ENCODE measurements at places on chromosomes 4 and X.

- no peak for DNase-seq
Measured at GRCh38 chrX:135324463-135324862, 15.2 kb downstream of the ETDC start.

DNA sequence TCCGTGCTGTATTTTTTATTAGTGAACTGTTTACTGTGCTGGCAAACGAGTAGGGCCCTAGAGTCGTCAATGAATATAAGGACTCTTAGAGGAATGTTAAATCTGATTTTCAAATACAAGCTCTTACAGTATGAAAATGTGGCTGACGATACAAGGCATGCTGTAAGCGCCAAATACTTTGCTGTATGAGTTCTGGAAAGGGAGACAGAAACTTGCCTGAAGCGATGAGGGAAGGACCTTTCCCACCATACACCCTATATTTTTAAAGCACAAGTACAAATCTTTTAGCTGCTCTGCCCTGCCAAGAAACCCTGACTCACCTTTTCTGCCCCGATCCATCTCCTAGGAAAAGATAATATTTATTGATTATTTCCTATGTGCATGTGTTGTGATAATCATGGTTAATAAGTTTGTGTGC, 15.7 kb upstream of the RUFY3 start:
- no peak for DNase-seq

- DNase-seq, result no peak
Measured at GRCh38 chr4:31592293-31592692, 872.1 kb downstream of the PCDH7 start.

GRCh38 chr4:15455290-15455689, 14.4 kb upstream of the CC2D2A start:
- DNase-seq, result no peak

DNA sequence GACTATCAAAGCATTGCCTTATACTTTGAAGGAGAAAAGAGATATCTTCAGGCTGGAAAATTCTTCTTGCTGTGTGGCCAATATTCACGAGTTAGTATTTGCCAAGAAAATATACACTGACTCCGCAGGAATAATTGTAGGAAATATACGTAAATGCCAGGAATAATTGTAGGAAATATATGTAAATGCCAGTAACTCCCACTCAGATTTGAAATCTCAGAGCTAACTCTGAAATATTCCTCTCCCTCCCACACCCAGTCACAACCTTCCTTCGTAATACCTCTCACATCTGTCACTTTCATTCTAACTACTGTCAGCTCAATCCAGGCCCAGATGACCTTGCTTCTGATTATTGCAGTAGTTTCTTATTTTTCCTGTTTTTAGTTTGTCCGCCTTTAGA, 73.5 kb downstream of the WDR19 start:
- DNase-seq, result no peak

GRCh38 chr4:153074936-153075630, 129.2 kb upstream of the TRIM2 start:
- no peak for DNase-seq

DNA sequence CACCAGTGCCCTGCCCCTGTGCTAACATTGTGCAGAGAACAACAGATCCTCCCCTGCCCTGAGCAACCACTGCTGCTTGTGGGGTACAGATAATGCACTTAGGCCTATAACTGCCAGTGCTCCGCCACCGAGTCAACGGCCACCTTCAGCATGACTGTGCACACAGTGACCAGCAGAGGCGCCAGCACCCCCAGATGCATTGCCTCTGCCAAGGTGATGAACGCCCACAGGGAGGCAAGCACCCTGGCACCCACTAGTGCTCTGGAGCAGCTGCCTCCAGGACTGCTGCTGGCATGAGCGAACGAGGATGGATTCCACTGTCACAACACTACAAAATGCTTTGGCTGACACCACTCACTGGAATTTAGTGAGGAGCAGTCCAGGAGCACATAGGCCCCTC, 38.2 kb downstream of the SPIN2B start:
- no peak for DNase-seq

DNA sequence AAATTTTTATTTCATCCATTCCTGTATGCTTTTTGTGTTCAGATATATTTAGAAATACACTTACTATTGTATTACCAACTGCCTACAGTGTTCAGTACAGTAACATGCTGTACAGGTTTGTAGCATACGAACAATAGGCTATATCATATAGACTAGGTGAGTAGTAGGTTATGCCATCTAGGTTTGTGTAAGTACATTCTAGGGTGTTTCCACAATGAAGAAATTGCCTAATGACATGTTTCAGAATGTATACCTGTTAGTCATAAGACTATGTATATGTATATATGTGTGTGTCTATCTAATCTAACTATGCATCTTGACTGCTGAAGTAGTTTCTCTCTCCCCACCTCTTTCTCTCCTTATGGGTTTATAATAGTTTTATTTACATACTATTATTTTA, 51.5 kb upstream of the BTC start:
- DNase-seq, result no peak
